ENCODE measurements at places on chromosomes 13 and 19.

DNA sequence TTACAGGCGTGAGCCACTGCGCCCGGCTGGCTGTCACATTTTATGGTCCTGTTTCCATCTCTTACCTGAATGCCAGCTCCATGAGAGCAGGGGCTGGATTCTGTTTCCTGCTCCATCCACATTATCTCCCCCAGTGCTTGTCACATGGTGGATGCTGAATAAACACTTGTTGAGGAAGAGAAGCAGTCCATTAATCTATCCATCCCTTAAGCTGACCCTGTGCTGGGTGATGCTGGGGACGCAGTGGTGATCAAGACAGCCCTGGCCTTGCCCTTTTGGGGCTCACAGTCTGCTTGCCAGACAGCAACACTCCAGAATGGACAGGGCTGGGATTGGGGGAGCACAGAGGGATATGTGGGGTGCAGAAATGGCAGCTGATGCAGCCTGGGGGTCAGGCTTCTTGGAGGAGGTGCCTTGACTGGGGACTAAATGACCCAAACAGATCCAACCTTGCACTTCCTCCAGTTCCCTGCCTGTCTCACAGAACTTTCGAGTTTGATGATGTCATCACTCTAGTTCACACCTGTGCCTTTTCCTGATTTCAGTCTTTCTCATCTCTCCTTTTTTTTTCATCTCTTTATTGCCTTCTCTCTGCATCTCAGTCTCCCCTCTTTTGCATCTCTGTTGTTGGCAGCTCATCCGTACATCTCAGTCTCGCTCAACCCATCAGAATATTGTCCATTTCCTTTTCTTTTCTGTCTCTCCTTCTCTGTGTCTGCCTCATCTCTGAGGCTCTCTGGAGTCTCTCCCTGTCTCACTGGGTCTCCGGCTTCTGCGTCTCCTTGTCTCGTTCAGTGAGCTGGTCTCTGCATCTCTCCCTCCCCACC is 4.6 kb downstream of the IRF2BP1 start:
- peaks cover 30% of the 10 kb centered on the region for H3K4me1 ChIP-seq
- no peak for DNase-seq
- H3K27me3 ChIP-seq, result no peaks in the 10 kb centered on the region

DNA sequence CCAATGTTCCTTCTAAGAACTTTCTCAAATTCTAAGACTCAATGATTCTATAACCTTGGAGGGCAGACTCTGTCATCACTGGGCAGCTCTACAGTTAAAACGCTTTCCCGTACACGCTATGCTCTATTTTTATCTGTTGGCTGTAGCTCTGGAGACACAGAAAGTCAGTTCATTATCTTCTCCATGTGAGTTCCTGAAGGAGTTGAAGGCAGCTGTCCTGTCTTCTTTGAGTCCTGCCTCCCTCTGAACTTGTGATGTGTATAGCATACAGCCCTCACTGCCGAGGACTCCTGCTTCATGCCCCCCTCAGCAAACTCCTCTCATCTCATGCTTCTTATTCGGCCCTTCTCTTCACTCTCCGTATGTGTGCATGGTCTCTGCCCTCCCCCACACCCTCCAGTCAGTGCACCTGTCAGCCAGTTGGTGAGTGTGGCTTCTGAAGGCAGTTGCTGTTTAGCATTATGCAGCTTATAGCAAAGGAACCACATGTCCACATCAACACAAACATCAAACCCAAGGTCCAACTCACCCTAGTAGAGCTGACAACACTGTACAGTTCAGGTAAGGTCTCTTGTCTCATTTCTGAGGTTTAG is 504.9 kb downstream of the DIAPH3 start:
- no peaks in the 10 kb centered on the region for H3K27me3 ChIP-seq
- DNase-seq, result no peak
- H3K4me1 ChIP-seq, result no peaks in the 10 kb centered on the region
- H3K36me3 ChIP-seq, result no peaks in the 10 kb centered on the region
- H3K27ac ChIP-seq, result no peak overlapping the region
- H3K4me3 ChIP-seq, result no peak overlapping the region

- no peaks in the 10 kb centered on the region for H3K4me1 ChIP-seq
- no peak overlapping the region for H3K4me3 ChIP-seq
- no peak for DNase-seq
- H3K27ac ChIP-seq, result no peak overlapping the region
- H3K27me3 ChIP-seq, result no peaks in the 10 kb centered on the region
These were observed 332.1 kb downstream of the UQCRFS1 start for GRCh38 chr19:28880735-28881401.

- H3K27me3 ChIP-seq, result peaks cover 19% of the 10 kb centered on the region
- no peak for DNase-seq
- H3K36me3 ChIP-seq, result no peaks in the 10 kb centered on the region
- H3K4me1 ChIP-seq, result no peaks in the 10 kb centered on the region
- no peak overlapping the region for H3K27ac ChIP-seq
These were observed 1.6 kb downstream of the LINGO3 start for GRCh38 chr19:2306281-2306806.

DNA sequence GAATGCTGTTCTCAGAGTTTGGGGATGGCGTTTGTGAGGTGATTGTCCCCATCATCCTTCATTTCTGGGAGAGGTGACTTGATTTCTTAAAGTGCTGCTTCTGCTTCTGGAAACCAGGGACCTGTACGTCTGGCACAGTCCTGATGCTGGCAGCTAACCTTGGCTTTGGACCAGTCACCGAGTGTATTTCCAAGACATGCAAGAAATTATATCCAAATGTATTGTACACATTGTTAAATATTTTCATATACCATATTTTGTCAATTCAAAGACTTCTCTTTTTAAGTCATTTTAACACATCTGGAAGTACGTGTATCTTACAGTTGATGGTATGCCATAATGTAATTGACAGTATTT is 97.4 kb downstream of the ARHGEF7 start:
- H3K27me3 ChIP-seq, result no peaks in the 10 kb centered on the region
- no peaks in the 10 kb centered on the region for H3K4me1 ChIP-seq
- no peaks in the 10 kb centered on the region for H3K36me3 ChIP-seq
- DNase-seq, result no peak
- no peak overlapping the region for H3K27ac ChIP-seq

- H3K27me3 ChIP-seq, result no peaks in the 10 kb centered on the region
- no peak for DNase-seq
- H3K27ac ChIP-seq, result no peak overlapping the region
- no peak overlapping the region for H3K4me3 ChIP-seq
- no peaks in the 10 kb centered on the region for H3K4me1 ChIP-seq
- H3K36me3 ChIP-seq, result no peaks in the 10 kb centered on the region
These were observed 7.5 kb downstream of the RASA3 start for GRCh38 chr13:114124921-114125320.

DNA sequence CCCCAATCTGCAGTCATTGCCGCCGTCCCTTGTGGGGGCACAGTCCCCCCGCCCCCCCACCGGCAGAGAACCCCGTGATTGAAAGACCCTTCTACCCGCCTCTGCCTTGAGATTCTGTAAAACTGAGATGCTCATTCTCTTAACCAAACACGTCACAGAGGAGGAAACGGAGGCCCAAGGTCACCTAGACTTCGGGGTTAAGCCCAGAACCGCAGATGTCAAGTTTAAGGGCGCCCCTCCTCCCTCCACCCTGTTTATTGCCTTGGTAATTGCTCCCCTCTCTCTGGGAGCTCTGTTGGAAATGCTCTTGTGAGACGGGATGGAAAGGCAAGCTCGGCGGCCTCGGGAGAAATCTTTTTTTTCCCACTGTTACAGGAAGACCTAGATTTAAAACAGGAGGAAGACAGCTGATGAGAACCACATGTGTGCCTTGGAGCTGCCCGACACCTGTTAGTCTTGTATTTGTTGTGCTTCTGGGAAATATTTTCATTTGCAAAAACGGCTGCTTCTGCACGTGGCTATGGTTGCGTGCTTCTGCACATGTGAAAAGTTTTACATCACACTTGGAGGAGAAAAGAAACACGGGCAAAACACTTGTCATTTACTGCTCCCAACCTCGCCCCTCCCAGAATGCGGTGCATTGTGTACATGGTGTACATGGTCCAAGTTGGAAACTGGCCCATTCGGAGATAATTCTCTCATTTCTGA is 1.1 kb upstream of the MED26 start:
- no peaks in the 10 kb centered on the region for H3K4me1 ChIP-seq
- peak overlapping the region; percentile 92 for H3K4me3 ChIP-seq
- DNase-seq, result peak; percentile 59
- no peaks in the 10 kb centered on the region for H3K27me3 ChIP-seq

- H3K4me1 ChIP-seq, result peaks cover 7% of the 10 kb centered on the region
- H3K27me3 ChIP-seq, result no peaks in the 10 kb centered on the region
- no peak overlapping the region for H3K27ac ChIP-seq
- no peak for DNase-seq
- no peak overlapping the region for H3K4me3 ChIP-seq
These were observed 24.1 kb upstream of the RNF113B start for GRCh38 chr13:98201189-98201588.

- H3K27me3 ChIP-seq, result no peaks in the 10 kb centered on the region
- no peaks in the 10 kb centered on the region for H3K4me1 ChIP-seq
- DNase-seq, result no peak
- H3K27ac ChIP-seq, result no peak overlapping the region
- H3K4me3 ChIP-seq, result no peak overlapping the region
These were observed 82.1 kb downstream of the ATP8A2 start for GRCh38 chr13:25453850-25454365.

DNA sequence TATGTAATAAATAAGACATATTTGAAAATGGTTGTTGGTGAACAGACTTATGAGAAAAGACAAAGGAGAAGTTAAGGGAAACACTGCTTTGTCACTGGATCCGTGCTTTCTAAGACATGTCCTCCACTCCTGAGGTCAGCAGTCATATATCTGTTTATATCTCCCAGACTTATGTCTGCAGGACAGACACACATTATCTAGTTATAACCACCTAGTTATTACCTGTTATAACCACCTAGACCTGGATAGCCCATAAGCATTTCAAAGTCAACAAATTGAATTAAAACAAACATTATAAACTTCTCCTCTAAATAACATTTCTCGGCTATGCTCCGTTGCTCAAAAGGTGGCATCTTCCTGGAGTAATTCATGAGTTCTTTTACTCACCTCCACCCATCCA is 96.4 kb downstream of the SPRY2 start:
- H3K36me3 ChIP-seq, result no peaks in the 10 kb centered on the region
- H3K27ac ChIP-seq, result no peak overlapping the region
- no peaks in the 10 kb centered on the region for H3K27me3 ChIP-seq
- no peak for DNase-seq
- H3K4me3 ChIP-seq, result no peak overlapping the region
- H3K4me1 ChIP-seq, result no peaks in the 10 kb centered on the region

GRCh38 chr13:107025991-107026390 is 458.1 kb upstream of the ARGLU1 start:
- H3K4me1 ChIP-seq, result no peaks in the 10 kb centered on the region
- DNase-seq, result peak; percentile 19
- H3K27me3 ChIP-seq, result no peaks in the 10 kb centered on the region

GRCh38 chr13:21688056-21688455 is 17.2 kb downstream of the FGF9 start:
- no peaks in the 10 kb centered on the region for H3K4me1 ChIP-seq
- no peaks in the 10 kb centered on the region for H3K27me3 ChIP-seq
- DNase-seq, result no peak
- no peak overlapping the region for H3K4me3 ChIP-seq
- H3K36me3 ChIP-seq, result no peaks in the 10 kb centered on the region

DNA sequence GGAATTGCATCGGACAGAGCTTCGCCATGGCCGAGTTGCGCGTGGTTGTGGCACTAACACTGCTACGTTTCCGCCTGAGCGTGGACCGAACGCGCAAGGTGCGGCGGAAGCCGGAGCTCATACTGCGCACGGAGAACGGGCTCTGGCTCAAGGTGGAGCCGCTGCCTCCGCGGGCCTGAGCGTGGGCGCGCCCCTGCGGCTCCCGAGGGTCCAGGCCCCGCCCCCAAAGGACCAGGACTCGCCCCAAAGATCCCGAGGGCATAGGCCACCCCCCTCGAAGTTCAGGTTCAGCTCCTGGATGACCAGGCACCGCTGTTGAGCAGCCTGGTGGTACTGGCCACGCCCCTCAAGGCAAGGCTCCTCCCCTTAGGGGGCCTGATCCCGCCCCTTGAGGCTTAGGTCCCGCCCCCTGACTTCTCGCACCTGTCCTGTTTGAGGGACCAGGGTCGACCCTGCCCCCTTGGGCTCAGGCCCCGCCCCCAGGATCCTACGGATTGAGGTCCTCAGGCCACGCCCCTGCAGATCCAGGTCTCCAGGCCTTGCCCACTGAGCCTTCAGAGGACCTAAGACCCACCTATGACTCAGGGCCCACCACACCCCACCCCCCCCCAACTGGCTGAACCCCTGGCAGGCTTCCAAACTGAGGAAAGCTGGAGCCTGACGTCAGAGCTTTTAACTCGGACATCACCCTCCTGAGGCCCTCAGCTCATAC is 43.1 kb downstream of the CYP4F22 start:
- no peaks in the 10 kb centered on the region for H3K36me3 ChIP-seq
- peaks cover 10% of the 10 kb centered on the region for H3K4me1 ChIP-seq
- no peak overlapping the region for H3K27ac ChIP-seq
- H3K4me3 ChIP-seq, result peak overlapping the region; percentile 16
- H3K27me3 ChIP-seq, result no peaks in the 10 kb centered on the region

DNA sequence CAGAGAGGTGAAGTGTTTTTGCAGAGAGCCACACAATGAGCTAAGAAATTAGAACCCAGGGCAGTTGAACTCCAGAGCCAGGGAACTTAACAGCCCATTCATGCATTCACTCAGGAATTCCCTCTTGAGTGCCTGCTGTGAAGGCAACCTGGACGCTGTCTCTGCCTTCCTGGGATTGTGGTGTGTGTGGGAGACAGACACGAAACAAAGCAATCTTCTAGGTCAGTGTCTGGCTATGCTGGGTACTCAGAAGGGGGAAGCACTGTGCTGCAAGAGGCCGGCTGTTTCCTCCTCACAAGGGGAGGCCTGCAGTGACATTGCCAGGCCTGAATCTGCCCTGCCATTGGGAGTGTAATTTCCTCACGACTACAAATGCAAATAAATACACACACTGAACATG is 9.7 kb downstream of the BCKDHA start:
- H3K4me3 ChIP-seq, result no peak overlapping the region
- no peak for DNase-seq
- no peaks in the 10 kb centered on the region for H3K27me3 ChIP-seq
- H3K36me3 ChIP-seq, result no peaks in the 10 kb centered on the region
- no peak overlapping the region for H3K27ac ChIP-seq

DNA sequence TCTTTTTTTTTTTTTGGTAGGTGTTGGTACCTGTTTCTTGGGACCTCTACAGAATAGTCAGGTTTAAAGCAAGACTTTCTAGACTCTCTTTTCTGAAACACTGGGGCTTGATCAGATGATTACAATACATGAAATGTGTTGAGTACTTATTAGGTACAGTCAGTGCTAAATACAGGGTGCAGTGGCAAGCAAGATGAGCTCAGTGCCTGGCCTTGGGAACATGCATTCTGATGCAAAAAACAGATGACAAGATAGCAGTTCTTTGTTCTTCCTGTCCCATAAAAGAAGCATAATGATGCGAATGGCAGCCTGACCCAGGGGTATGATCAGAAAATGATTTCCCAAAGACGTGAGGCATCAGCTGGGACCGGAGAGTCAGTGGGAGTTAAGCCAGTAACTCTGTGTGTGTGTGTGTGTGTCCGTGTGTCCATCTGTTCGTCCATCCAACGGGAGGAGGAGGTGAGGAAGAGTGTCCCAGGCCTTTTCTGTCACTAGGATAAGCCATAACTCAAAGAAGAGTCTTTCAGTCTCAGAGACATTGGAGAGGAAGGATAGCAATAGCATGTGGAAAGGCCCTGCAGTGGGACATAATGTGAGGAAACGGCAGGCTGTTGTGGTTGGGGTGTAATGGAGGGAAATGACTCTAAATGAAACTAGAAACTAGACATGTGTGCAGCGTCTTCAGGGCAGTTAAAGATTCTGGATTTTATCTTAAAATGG is 32.2 kb downstream of the SLAIN1 start:
- no peak overlapping the region for H3K4me3 ChIP-seq
- H3K27me3 ChIP-seq, result no peaks in the 10 kb centered on the region
- no peaks in the 10 kb centered on the region for H3K36me3 ChIP-seq
- no peaks in the 10 kb centered on the region for H3K4me1 ChIP-seq
- H3K27ac ChIP-seq, result no peak overlapping the region
- no peak for DNase-seq
